ENCODE measurements at places on chromosomes 3 and 15. TPM values are rescaled to one million over a fixed set of nuclear protein-coding genes. Genes with fewer than 3 reads are reported as not detected.

Gene LYZL4
- not detected for total RNA-seq

Gene WDR49
- total RNA-seq: not detected

Gene SLC28A1
- total RNA-seq: not detected

Gene THRB
- 2.8 TPM for total RNA-seq

Gene CCR1
- total RNA-seq: not detected

Gene CCDC54
- not detected for total RNA-seq

Gene PLAAT1
- total RNA-seq: 2.0 TPM

Gene STRIT1
- total RNA-seq: not detected

Gene CFAP161
- not detected for total RNA-seq
